Stimulated activated CD8-positive, alpha-beta memory T cell treated with anti-CD3 and anti-CD28 coated beads, Interleukin-4, amount 100 ng/mL, for 4 hours (primary cell): ENCODE measurements at places on chromosomes 6 and 20.

DNA sequence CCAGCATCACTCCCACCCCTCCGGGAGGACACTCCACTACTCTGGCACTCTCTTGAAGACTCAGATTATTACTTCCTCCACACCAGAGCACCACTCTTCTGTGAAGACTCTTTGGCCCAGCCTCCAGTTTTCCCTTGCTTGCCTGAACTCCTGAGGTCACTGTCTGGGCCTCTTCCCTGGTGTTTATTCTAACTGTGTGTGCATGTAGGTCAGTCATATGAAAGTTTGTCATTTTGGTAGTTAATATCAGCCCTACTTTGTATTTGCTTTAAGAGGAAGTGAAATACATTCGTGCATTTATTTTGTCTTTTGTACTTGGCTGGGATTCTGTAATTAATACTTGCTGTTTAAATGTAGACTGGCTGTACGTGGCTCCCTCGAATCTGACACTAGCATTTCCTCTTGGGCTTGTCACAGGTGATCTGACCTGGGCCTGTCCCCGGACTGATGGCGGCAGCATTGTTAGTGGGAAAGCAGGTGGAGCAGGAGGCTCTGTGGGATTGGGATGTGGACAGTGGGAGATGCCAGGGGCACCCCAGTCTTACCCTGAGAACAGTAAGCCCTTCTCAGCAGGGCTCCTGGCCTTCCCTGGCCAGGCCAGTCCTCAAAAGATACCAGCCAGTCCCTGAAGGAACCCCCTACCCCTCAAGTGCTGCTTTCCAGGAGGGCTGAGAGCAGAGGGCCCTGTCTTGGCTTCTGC lies 350.5 kb downstream of the CDC5L start:
- DNase-seq: no peak

DNA sequence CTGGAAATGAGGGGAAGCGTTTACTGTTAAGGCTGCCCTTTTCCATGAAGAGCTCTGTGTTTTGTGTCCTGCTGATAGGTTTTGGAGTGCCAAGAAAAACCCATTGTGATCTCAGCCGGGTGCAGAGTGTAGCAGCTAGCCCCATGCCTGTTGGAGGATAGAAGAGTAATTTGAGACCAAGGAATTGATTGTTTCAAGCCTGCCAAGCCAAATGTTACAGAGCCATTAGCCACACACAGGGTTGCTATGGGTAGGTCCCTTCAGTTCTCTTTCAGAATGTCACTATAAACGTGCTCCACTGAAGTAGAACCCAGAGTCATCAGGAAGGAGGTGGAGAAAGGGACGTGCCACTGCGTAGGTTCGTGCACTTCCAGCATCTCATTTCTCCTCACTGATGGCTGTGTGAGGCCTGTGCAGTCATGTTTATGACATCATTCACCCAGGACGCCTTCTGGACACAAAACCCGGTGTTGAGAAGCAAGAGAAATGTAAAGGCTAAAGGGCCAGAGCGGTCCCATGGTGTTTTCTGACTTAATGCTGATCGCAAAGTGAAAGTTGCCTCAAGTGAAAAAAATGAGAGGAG lies 6.6 kb downstream of the GMPR start:
- no peak for DNase-seq

- DNase-seq: no peak
Measured at GRCh38 chr20:38986663-38987062, 24.5 kb downstream of the DHX35 start.

DNA sequence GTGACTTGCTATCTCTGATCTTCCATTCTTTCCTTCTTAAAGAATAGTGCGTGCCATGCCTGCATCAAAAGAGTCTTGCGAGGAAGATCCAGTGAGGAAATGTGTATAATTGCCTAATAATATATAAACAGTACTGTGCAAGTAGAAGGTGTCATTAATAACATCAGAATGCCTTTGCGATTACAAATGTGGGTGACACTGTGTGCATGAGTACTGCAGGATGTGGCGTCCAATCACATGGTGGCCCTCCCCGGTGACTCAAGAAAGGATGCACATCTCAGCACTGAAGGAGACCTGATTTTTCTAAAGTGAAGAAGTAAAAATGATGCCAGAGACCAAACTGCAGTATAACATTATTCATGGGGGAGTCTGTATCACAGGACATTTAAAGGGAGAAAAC lies 107.5 kb upstream of the EDN1 start:
- DNase-seq: no peak

DNA sequence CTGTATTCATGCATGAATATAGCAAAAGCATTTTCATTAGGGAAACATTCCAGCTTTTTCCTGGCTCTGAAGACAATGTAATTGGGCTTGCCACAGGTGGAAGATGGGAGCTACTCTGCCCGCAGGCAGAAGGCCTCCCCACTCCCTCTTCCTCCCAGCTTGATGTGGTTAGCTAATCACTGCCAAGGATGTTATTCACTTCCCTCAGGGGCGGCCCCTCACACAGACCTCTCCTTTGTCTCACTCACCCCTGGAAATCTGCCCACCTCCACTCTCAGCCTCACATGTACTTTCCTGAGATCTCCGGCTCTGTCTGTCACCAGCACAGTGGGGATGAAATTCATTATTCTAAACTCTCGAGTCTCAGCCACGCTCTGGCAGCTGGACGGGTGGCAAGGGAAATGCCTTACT lies 100.7 kb downstream of the ANKRD60 start:
- DNase-seq: no peak
